ENCODE measurements at places on chromosomes 16 and 17. TPM values are rescaled to one million over a fixed set of nuclear protein-coding genes. Genes with fewer than 3 reads are reported as not detected.

The TPSD1 gene
- total RNA-seq, result not detected

The TBC1D24 gene
- 15.5 TPM for total RNA-seq

The RNPS1 gene
- 100 TPM for total RNA-seq

The NHLRC4 gene
- 0.67 TPM for total RNA-seq

The KRTAP4-6 gene
- not detected for total RNA-seq

The SLC16A13 gene
- 1.0 TPM for total RNA-seq

DNA sequence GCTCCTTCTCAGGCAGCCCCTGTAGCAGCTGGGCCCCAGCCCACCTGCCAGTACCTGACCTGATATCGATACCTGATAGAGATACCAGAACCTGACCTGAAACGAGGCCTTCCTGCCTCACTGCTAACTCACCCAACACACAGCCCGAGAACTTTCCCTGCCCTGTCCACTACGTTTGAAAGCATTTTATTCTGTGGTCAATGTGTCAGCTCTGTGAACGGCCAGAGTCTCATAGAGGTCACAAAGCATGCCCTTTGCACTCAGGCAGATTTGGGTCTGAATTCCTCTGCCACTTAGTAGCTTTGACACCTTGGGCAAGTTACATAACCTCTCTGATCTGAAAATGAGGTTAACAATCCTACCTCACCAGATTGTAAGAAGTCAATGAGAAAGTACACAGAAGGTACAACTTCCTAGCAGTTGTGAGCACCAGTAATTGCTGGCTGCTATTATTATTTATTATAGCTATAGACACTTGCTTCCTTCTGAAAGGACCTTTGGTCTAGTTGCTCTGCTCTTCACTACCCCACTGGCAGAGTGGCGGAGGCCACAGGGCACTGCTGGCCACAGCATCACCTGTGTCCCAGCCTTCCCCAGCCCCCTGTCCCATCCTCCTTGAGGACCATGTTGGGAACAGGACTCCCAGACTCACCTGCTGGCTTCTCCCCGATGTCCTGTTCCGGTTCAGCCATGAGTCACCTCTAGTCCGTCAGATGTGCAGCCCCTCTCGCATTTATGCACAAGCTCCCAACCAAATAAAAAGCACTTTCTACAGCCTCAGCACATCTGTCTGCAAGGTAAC, 895 bp downstream of the ANKRD40CL start:
- H3K27ac ChIP-seq, result no peak overlapping the region
- no peak overlapping the region for H3K4me3 ChIP-seq
- H3K36me3 ChIP-seq, result no peaks in the 10 kb centered on the region
- DNase-seq, result no peak
- peaks cover 20% of the 10 kb centered on the region for H3K4me1 ChIP-seq
- H3K27me3 ChIP-seq, result no peaks in the 10 kb centered on the region

DNA sequence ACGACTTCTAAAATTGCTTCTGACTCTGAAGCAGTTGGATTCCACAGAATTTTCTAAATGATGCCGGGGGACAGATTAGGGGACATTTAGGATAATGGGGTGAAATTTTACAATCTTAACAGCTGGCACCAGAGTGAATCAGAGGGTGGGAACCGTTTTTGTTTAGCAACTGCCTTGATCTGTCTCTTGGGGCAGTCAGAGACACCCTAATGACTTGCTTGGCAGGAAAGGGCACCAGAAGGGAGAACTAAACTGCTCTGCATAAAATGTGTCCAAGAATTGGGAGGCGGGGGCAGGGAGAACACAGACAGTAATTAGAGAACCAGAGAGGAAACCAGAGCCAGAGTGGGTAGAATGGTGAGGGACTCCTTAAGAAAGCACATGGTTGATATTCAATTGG, 6.1 kb upstream of the ABCC12 start:
- H3K27ac ChIP-seq, result no peak overlapping the region
- H3K36me3 ChIP-seq, result no peaks in the 10 kb centered on the region
- no peaks in the 10 kb centered on the region for H3K27me3 ChIP-seq
- peaks cover 4% of the 10 kb centered on the region for H3K4me1 ChIP-seq
- DNase-seq, result no peak

- DNase-seq, result no peak
- no peak overlapping the region for H3K4me3 ChIP-seq
- H3K27ac ChIP-seq, result no peak overlapping the region
- no peaks in the 10 kb centered on the region for H3K27me3 ChIP-seq
- no peaks in the 10 kb centered on the region for H3K36me3 ChIP-seq
- no peaks in the 10 kb centered on the region for H3K4me1 ChIP-seq
Observed at GRCh38 chr16:49674351-49674851, 181.5 kb downstream of the ZNF423 start.

- H3K36me3 ChIP-seq, result no peaks in the 10 kb centered on the region
- no peak overlapping the region for H3K27ac ChIP-seq
- no peak for DNase-seq
- H3K4me3 ChIP-seq, result no peak overlapping the region
- no peaks in the 10 kb centered on the region for H3K27me3 ChIP-seq
- no peaks in the 10 kb centered on the region for H3K4me1 ChIP-seq
Observed at GRCh38 chr17:47760409-47761140, 27.5 kb downstream of the TBX21 start.

GRCh38 chr16:57424583-57424982, 20.0 kb downstream of the CCL17 start:
- H3K27ac ChIP-seq, result no peak overlapping the region
- no peaks in the 10 kb centered on the region for H3K36me3 ChIP-seq
- DNase-seq, result no peak
- H3K27me3 ChIP-seq, result no peaks in the 10 kb centered on the region
